ENCODE measurements at places on chromosomes 3 and 15.

DNA sequence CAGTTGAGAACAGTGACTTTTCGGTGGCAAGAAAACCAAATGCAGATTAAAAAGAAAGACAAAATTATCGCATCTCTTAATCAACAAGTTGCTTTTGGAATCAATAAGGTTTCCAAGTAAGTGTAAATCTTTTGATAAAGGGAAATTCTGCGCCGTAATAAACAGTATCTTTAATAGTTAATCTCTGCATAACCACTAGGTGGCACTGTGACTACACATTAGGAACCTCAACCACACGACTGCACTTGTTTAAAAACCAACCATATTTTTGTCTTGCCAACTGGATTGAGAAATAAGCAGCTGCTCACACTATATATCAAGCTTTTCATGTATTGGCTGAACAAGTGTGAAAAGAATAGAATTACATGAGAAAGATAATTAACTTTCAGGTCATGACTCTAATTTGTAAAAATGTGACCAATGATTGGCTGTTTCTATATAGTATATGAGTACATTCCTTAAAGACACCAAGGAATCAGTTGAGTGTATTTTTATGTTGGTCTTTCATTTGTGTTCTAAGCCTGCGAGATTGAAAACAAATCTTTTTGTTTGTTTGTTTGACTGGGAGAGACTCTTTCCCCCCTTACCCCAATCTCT, 72.7 kb downstream of the DZIP3 start:
- DNase-seq: no peak

DNA sequence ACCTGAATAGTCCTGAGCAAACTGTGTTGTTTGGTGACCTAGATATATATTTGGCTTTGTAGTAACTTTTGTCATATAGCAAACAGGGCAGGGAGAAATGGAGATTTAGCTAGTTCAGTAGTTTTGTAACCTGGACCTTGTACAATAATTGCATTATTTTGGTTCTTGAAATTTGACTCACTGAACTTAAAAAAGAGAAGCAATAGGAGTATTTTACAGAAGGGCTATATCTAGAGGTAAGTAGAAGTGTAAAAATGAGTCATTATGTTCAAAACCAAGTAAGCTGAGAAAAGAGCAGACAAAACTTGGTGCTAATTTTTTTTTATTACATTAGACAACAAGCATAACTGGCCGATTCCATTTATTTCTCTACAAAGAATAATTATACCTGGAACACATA, 505.4 kb downstream of the ZIC1 start:
- DNase-seq: no peak

GRCh38 chr3:33768578-33769330, 29.7 kb upstream of the PDCD6IP start:
- DNase-seq: no peak

GRCh38 chr3:114686621-114687020, 392.8 kb downstream of the TIGIT start:
- no peak for DNase-seq

DNA sequence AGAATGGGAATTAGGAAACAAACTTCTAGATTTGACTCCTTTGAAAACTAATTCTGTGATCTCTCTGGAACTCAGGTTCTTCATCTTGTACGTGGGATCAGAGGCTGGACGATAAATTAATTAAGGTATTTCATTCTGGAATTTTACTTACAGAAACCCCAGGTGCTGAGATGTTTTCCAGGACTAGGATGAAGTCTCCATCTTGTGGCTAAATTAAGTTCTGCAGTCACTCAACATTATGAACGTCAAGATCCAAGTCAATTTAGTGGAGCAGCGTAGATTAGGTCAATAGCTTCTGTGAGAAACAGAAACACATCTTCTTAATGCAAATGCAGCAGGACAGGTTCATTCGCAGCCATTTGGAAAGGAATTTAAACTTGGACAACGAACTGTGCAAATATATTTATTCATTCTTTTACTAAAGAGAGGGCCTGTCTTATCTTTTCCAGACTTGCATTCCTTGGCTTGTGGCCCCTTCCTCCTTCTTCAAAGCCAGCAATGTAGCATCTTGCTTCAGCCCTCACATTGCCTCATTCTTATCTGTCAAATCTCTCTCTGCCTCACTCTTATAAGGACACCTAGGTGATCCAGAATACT, 26.7 kb upstream of the TMC3 start:
- DNase-seq: no peak

DNA sequence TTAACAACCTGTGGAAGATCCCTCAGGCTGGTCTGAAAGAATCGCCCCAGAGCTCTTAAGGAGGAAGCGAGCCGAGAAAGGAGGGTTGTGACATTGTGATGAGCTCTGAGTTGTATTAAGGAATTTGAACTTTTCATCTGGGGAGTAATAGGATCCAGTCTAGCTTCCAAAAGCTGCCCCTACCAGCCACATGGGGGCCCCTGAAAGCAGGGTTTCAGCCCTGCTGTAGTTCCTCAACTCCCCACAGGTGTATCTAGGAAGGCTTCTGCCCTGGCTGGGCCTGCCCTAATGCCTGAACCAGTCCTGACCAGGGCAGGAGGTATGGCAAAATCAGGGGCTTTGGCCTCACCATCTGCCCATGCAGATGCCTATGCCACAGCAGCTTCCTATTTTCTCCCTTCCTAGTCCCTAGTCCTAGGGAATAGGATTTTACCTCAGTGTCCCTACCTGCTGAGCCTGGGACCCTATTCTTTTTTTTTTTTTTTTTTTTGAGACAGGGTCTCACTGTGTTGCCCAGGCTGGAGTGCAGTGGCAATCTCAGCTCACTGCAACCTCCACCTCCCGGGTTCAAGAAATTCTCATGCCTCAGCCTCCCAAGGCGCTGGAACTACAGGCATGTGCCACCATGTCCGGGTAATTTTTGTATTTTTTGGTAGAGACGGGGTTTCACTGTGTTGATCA, 5.0 kb upstream of the AP3S2 start:
- DNase-seq: no peak

- no peak for DNase-seq
Measured at GRCh38 chr3:46453526-46454208, 11.0 kb downstream of the LTF start.

DNA sequence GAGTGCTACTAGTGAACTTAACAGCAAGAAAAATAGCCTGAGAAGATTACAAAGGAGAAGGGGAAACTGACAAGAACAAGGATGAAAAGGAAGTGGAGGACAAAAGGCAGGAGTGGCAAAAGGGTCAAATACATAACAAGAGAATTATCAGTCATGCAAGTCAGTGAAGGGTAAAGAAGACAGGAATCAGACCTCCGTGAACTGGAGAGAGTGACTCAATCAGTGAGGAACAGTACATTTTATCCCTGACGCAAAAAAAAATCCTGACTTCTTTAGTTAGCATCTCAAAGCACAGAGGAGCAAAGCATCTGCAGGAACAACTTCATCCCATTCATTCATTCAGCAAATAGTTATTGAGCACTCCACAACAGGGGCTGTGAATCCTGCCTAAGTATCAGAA, 97.8 kb downstream of the SST start:
- no peak for DNase-seq

- DNase-seq: no peak
Measured at GRCh38 chr3:100761211-100761942, 52.1 kb downstream of the TFG start.

- DNase-seq: no peak
Measured at GRCh38 chr3:144516026-144516425, 544.4 kb downstream of the DIPK2A start.

DNA sequence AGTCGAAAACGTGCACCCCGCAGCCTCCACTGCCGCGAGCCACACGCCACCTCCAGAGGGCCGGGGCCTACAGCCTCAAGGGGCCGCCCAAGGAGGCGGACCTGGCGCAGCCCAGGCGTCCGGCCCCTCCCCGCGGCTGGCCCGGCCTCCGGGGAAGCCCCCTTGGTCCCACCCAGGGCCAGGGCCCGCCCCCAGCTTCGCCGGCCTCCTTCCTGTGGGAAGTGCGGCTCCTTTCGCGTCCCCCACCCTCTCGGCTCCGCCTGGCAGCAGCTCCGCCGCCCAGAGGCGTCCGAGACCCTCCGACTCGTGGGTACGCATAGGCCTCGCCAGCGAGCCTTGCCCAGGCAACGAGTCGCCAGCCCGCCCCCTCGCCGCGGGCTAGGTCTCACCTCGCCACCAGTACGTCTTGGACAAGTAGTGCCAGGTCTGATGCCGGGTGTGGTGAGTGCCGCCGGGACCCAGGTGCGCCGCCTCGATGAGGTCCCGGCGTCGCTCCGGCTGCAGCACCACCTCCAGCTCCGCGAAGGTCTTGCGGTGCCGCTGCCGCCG, 642 bp downstream of the ZBTB11 start:
- DNase-seq: peak; percentile 98

- no peak for DNase-seq
Measured at GRCh38 chr3:152323834-152324233, 55.1 kb downstream of the MBNL1 start.

DNA sequence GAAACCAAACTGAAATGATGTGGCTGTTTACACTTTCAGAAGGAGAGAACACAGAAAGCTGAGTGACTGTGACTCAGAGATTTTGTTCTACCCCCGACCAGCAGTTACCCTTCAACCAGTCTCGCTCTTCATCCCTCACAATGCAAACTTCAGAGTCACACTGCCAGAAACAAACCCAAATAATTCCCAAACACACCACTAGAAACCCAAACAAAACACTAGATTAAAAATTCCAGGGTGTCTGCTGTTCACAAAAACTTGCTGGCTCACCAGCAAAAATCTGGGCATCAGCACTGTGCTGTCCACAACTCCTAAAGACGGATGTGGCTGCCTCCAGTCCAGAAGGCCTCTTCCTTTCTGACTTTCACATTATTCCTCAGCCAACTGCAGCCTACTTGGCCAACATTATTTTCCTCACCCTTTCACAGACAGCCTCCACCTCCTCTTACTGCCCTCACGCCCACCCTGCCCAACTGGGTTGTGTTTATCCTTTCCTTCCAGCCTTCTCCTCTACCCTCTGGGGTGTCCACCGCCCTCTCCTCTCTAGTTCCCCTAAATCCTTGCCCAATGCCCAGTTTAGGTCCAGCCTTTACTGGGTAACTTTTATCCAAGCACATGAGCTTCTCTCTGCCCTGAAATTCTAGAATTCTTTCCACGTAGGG, 71.4 kb downstream of the MECOM start:
- no peak for DNase-seq

DNA sequence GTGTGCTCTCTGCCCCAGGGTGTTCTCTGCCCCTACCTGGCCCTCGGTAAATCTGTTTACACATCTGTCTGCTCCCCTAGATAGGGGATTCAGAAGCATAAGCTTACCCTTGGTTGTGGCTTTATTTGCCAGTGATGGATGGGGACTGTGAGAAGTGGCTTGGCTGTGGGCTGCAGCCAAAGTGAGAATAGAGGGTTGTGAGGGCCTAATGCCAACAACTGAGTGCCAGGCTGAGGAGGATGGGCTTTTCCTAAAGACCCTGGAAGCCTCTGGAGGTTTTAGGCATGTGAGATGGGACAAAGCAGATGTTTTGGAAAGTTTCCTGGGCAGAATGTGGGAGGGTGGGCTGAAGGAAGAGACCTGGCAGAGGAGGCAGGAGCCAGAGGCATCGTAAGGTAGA, 15.4 kb upstream of the APEH start:
- DNase-seq: no peak

DNA sequence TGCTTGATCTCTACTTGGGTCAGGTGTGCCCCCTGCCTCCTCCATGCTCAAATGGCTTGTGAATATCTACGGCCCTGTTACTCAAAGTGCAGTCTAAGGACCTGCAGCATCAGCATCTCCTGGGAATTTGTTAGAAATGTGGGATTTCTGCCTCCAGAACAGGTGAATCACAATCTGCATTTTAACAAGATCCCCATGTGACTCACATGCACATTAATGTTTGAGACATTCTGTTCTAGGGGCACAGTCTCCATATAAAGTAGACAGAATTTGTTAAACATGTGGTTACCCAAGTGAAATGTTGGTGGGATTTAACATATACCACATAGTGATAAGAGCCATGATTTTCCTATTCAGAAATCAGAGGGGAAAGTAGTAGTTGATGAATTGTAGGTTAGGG, 256.2 kb downstream of the NR1D2 start:
- DNase-seq: no peak

DNA sequence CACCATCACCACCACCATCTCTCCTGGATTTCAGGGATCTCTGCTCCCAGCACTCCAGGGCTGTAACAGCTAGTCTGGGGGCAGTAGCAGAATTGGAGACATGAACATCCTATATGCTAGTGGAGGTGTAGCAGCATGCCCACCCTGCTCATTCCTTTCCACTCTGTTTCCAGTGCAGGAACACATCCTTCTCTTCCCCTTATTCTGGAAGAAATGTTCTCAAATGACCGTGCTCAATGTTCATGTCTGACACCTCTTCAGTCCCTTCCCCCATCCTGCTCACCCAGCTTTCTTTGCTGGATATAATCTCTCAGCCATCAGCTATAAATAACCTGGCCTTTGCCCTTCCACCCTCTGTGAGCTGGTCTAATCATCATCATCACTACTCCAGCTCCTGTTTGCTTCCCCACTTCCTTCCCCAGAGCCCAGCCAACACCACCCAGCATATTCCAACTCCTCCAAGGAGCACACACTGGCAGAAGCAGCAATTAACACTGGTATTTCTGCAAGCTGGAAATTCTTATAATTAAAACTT, 31.1 kb downstream of the DCLK3 start:
- DNase-seq: no peak

DNA sequence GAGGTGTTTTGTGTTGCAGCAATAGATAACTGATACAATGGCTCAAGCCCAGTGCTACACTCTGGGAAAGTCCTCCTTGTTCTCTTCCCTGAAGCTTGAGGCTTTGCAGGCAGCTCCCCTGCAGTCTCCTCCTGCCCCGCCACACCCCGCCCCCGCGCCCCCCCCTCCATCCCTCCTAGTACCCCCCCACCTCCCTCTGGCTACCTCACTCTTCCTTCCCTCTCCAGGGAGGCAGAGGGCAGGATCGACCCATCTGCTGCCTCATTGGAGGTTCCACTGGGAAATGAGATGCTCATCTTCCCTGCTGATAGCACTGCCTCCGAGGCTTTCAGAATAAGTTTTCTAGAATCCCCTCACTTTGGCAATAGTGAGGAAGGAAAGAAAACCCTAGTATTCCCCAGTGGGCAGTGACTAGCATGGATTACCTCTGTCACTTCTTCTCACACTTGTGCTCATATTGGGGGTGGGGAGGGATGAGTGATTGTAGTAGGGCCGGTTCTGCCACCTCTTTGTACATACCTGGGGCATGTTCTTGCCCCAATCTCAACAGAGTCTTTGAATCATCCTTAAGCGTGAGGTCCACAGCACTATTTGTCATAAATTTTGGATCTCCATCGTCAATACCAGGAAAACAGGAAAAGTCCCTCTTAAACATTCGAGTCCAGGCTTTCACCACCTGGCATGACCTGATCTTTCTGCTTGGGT, 16.3 kb upstream of the RAB7A start:
- DNase-seq: no peak

GRCh38 chr3:126025862-126026261, 56.9 kb downstream of the ROPN1B start:
- DNase-seq: peak; percentile 42

- no peak for DNase-seq
Measured at GRCh38 chr15:39135989-39136388, 444.9 kb upstream of the THBS1 start.

All from activated CD8-positive, alpha-beta memory T cell treated with anti-CD3 and anti-CD28 coated beads for 24 hours (primary cell).